ENCODE measurements at places on chromosomes 7 and 10.

DNA sequence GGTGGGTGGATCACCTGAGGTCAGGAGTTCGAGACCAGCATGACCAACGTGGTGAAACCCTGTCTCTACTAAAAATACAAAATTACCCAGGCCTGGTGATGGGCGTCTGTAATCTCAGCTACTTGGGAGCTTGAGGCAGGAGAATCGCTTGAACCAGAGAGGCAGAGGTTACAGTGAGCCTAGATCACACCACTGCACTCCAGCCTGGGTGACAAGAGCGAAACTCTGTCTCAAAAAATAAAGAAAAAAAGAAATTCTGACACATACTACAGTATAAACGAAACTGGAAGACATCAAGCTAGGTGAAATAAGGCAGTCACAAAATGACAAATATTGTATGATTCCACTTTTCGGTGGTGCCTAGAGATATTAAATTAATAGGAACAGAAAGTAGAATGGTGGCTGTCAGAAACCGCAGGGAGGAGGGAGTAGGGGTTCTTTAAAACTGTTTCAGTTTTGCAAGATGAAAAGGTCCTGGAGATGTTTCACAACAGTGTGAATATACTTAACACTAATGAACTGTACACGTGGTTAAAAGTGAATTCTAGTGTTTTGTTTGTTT, 23.2 kb downstream of the PILRA start:
- DNase-seq: no peak

DNA sequence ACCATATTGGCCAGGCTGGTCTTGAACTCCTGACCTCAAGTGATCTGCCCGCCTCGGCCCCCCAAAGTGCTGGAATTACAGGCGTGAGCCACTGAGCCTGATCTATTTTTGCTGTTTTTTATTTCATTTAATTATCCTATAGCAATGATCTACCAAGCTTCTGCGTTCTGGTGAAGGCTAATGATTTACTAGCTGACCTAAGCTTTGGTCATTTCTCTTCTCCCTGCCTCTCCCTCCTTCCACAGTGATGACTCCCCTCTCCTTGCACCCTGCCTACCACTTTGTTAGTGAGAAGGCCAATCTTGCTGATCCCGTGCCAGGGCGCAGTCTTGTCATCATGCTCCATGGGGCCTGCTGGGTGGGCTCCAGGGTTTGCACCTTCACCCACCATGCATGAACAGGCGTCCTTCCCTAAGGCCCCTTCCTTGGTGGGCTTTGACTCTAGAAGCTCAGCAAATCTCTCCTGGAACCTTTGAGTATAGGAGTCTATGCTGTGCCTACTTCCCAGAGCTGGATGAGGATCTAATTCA, 11.9 kb upstream of the ZCCHC24 start:
- no peak for DNase-seq

DNA sequence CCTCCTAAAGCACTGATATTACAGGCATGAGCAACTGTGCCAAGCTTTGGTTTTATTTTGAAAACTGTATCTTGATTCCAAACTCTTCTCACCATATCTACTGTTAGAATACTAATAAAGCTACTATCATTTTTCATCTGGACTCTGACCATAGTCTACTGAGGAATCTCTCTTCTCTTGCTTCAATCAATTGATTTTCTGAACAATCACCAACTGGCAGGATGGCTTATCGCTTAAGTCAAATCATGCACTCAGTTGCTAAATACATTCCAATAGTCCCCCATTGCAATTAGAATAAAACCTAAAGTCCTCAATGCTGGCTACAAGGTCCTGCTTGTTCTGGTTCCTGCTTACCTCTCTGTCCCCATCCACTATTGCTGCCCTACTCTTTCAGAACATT, 2.3 kb upstream of the APBB1IP start:
- DNase-seq: no peak

- no peak for DNase-seq
Observed at GRCh38 chr10:28942012-28942411, 264.7 kb downstream of the BAMBI start.

- DNase-seq: no peak
Observed at GRCh38 chr10:97737770-97738265, 890 bp downstream of the ZFYVE27 start.

- no peak for DNase-seq
Observed at GRCh38 chr10:44379907-44380306, 5.0 kb downstream of the CXCL12 start.

DNA sequence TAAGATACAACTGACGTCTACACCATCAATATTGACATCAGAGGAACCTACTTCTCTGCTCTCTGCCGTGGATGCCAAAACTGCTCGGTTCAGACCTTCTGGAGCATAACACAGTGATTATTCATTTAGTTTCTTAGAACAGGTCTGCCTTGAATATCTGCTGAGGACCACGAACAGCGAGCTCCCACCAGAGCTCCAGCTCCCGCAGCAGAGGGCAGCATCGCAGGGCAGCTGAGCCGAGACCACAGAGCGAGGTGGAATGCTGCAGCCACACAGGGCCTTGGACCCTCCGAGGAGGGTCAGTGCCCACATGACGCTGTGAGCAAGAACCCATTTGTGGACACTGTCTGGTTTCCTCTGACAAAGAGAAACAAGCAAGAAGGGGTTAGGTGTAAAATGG, 6.8 kb downstream of the VIPR2 start:
- DNase-seq: no peak

GRCh38 chr7:30566596-30566995, 28.1 kb upstream of the GARS1 start:
- DNase-seq: no peak

DNA sequence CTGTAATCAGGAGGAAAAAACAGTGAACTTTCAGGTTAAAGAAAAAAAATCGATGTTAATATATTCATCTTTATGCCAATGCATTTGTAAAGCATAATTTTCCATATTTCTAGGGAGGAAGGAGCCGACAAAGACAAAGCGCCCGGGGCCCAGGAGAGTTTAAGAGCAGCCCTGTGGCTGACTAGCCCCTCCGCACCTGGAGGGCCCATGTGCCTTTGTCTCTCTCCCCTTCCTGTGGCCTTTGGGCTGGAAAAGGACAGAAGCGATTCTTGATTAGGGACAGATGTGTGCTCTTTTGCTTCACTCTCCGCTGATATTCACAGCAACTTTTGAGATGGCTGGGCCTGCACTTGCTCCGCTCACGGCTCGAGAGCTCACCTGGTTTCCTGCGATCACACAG, 23.1 kb downstream of the DDC start:
- no peak for DNase-seq

GRCh38 chr7:29812185-29812876, 6.0 kb downstream of the WIPF3 start:
- no peak for DNase-seq

GRCh38 chr7:150432915-150433892, 17.2 kb upstream of the GIMAP8 start:
- DNase-seq: no peak

GRCh38 chr7:2387897-2388636, 15.3 kb upstream of the CHST12 start:
- no peak for DNase-seq

- DNase-seq: no peak
Observed at GRCh38 chr7:17502213-17503060, 204.0 kb downstream of the AHR start.

DNA sequence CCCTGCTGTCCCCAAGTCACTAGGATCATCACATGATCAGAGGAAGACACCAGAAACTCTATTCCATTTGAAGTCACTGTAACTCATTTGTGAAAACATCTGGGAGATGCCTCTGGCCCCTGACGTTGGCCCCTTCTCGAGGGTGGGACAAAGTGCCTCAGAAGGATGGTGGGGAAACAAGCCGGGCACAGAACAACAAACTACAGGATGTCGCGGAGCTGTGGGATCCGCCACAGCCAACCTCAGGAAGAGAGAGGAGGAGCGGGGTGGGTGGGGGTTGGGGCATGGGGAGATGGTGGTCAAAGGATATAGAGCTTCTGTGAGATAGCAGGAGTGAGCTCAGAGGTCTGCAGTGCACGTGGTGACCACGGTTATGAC, 265.6 kb upstream of the TCERG1L start:
- no peak for DNase-seq

DNA sequence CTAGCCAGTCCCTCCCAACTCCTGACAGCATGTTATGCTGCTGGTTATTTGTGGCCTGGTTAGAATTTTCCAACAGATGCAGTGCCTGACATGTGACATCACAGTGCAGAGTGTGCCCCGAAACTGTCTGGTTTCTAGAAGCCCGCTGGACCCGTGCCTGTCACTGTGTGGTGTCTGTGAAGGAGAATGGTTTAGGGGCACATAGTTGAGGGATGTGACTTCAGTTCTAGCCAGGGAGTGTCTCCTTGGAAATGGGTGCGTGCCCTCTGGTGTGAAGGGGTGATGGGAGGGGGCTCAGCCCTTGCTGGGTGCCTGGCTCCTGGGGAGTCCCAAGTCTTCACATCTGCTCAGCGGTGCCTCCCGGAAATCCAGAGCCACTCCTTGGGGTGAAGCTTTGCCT, 303.6 kb downstream of the GLRX3 start:
- DNase-seq: no peak

DNA sequence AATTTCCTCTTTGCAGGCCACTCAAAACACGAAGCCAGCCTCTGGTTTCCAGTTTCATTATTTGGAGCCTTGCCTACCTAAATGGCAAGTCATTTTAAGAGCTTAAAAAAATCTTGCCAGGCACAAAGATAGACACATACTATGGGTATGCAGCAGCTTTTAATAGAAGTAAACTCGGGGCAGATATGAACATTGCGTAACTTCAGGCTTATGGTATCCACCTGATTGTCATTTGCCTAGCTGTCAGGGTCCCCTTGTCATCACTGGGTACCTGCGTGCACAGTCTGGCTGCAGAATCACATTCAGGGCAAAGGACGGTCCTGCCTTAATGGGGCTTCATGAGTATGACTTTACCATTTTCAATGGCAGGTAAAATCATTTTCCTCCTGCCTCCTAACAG, 466.1 kb upstream of the NRP1 start:
- no peak for DNase-seq

- DNase-seq: no peak
Observed at GRCh38 chr7:18016547-18017444, 10.8 kb downstream of the PRPS1L1 start.

- DNase-seq: no peak
Observed at GRCh38 chr7:37065779-37066271, 341.5 kb upstream of the AOAH start.

DNA sequence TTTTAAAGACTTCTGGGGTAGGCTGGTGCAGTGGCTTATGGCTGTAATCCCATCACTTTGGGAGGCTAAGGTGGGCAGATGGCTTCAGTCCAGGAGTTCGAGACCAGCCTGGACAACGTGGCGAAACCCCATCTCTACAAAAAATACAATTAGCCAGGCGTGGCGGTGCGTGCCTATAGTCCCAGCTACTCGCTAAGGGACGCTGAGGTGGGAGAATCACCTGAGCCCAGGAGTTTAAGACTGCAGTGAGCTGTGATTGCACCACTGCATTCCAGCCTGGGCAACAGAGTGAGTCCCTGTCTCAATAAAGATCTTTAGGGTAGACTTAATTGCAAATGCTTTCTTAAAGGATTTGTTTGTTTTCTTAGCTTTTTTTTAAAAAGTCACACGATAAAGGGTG, 29.3 kb downstream of the PTPN12 start:
- no peak for DNase-seq

DNA sequence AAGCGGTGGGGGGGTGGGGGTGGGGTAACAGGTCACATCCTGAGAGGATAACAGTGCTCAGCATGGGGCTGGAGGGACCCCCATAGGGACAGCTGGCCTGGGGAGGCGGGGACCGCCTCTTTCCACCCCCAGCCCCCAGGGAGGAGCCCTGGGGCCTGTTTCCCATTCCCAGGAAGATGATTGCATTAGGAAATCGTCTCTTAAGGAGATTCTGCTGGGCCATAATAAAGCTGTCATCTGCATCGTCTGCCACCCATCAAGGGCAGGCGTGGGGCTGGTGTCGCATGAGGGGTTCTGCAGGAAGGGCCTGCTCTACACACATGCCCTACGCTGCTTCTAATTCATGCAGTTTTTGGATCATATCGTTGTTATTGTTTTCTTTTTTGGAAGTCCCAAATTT, 17.2 kb downstream of the RET start:
- DNase-seq: no peak

DNA sequence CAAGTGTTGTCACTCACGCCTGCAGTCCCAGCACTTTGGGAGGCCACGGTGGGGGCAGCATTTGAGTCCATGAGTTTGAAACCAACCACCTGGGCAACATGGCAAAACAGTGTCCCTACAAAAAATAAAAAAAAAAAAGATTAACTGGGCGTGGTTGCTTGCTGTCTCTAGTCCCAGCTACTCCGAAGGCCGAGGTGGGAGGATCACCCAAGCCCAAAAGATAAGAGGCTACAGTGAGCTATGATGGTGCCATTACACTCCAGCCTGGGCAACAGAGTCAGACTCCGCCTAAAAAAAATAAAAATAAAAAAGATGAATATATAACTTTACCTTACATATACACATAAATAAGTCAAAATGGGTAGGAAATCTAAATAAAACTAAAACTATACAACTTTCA, 2.5 kb upstream of the LMOD2 start:
- no peak for DNase-seq

DNA sequence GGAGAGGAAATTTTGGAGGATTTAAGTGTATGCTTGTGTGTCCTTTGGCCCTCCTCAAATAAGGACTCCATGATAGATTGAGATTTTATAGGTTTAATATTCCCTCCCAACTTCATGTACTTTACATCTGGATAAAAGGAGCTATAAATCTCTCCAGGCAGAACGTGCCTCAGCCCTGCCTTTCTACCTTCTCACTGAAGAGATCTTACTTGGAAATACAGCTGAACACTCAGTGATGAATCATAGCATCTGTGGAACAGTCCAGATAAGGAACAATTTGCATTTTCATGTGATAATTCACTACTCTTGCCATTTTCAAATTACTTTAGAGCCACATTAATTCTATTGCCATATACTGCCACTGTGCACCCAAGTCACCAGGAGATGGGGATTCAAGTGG, 364.6 kb upstream of the PODXL start:
- no peak for DNase-seq

- DNase-seq: no peak
Observed at GRCh38 chr10:79445977-79446757, 743 bp upstream of the ZCCHC24 start.

- DNase-seq: no peak
Observed at GRCh38 chr10:97515271-97515978, 16.7 kb downstream of the UBTD1 start.

- no peak for DNase-seq
Observed at GRCh38 chr10:59432207-59432900, 70.0 kb upstream of the FAM13C start.

DNA sequence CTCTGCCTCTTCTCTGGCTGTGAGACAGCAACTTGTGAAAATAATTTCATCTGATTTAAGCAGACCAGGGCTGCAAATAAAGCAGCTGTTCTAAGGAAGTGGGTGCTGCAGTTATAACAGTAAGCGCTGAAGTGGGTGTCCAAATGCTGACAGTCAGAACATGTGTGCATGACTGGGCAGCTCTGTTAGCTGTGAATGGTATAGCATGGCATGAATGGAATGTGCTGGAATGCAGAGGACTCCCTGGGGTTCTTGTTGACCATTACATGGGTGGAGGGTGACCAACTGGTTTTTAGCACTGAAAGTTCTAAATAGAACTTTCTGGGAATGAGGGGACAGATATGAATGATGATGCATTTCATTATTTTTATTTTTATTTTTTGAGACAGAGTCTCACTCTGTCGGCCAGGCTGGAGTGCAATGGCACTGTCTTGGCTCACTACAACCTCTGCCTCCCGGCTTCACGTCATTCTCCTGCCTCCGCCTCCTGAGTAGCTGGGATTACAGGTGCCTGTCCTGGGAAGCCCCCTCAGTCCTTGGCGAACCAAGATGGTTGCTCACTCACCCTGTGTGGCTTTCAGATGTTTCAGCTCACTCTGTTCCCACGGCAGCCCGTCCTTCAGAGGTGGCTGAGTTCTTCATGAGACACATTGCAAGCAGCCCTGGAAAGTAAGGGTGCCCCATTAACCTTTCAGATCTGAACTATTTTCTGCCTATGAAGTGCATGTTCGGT, 319.8 kb upstream of the PHYHIPL start:
- peak; percentile 92 for DNase-seq

Measured in NCI-H460 (cell line).